Muscle of back (tissue), 13 donors: ENCODE measurements at places on chromosomes 1 and 21.
A peak's percentile ranks its signal among the peaks of the same experiment; 100 is the strongest.

DNA sequence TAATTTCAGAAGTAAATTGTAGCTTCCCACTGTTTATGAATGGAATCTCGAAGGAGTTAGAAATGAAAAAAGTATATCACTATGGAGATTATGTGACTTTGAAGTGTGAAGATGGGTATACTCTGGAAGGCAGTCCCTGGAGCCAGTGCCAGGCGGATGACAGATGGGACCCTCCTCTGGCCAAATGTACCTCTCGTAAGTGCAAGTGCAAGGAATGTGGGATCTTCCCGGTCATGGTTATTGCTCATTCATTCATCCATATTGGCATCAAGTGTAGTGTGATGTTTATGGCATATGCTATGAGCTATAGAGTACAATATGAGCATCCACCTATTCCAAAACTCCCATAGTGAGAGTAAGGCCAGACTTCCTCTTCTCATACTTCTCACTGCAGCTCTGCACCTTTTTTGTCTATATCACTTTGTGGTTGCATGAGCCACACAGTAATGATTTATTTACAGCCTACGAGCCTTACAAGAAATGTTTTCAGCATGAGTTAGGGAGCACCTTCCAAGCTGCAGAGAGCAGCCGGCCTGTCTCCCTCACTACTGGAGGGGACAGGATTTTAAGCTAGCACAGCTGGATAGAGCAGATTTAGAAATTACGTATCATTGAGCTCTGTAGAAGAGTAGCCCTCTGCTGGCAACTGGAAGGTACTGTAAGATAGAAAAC, 24.9 kb upstream of the CR1L start:
- peak; percentile 70 for DNase-seq

- no peak for DNase-seq
Observed at GRCh38 chr21:44312716-44313115, 12.9 kb downstream of the PFKL start.

DNA sequence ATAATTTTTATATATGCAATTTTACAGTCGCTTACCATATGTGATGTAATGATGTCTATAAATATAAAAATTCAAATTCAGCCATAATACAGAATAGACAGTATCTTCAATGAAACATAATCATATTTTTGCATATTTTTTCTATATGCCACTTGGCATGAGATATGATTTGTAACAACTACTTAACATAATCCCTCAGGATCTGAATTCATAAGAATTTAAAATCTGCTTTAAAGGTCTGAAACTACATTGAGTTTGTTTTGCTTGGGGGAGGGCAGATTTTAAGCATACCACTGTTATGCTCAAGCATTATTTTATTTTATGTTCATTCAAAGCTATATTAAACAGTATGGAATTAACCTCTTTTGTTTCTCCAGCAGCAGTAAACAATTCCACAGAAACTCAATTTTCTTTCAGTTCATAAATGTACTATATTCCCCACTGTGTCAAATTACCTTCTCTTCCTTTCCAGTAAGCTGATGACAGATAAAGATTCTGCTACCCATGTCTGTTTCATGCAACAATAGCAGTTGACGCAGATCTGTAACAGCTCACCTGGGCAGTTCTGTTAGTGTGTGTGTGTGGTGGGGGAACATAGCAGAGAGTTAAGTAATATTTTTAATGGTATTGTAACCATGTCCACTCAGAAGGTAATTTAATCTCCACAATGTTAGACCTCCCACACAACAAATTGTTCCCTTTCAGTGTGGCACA, 224.8 kb downstream of the NTNG1 start:
- DNase-seq = no peak

DNA sequence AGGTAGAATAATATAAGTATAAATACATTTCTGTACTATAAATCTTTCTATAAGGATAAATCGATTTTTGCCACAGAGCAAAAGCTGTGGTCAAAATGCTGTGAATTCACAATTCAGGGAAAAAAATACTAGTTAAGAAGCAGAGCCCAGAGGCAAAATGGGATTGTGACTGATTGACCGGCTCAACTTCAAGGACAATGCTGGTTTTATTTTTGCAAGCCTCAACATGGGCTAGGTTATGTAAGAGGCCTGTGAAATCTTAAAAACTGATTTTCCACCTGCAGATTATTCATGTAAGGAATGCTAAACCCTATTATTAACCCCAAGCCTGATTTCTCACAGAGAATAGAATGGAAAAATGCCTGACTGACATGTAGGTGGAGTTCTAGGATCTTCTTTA, 155.1 kb downstream of the HHAT start:
- no peak for DNase-seq

DNA sequence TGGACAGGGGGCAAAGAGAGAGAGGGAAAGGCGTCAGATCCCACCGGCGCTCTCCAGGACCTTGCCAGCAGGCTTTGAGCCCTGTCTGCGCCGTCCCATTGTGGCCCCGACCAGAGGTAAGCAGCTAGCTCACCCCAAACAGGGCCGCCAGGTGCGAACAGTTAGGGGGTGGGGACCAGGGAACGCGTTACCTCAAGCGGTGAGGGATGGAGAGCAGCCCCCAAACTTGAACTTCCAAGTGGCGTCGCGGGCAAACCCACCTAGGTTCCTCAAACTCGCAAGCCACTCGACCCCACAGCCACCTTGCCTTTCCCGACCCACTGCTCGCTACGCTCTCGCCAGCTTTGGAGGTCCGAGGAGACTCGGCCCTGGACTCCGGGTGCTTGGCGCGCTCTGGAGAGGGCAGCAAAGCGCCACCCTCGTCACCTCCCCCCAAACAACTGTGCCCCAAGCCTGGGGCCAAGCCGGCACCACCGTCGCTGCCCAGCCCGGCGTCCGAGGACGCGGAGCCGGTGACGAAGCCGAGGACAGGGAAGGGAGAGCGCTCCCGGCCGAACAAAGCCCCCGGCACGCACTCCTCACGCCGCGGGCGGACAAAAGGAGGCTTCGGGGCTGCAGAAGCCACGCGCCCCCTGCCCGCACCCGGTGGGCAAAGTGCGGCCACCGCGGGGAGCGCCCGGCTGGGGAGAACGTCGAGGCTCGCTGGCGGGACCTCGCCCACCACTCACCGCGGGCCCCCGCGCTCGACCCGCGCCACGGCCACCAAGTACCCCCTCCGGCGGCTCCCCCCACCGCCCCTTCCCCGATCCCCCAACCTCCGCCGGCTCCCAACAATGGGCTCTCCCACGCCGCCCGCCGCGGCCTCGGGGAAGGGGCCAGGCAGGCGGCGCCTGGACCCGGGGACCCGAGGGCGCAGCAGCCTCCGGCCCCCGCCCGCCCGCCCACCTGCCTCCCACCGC, 976 bp downstream of the SSBP3 start:
- no peak for DNase-seq

DNA sequence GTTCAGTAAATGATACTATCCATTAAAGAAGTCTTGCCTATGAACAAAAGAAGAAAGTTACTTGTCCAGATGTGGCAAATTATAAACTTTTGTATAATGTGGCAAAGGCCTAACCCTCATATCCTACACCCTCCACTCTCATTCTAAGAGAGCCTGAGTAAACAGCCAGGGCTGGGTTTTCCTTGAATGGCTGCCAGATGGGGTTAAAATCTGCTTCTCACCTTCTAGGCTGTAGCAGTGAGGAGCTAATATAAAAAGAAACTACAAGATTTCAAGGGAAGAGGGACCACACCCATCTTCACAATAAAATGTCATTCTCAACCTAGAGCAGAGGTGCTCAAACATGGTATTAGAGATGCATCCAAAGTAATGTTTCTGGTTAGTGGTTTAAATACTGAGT, 8.9 kb downstream of the RABIF start:
- no peak for DNase-seq

DNA sequence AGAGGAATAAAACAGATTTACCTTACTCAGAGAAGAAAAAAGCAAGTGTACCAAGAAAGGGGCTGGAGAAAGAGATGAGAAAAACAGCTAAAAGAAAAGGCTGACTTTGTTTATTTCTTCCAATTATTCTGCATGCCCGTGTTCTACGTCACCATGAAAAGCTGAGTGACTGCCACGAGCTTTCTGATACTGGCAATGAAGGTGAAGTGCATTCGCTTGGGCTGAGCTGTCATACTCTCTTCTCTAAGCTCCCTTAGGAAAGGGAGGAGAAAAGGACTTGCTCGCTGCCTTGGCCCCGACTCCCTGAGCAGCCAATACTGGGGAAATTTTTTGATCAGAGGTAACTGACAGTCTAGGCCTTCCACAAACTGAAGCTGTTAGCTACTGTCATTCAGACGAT, 105.4 kb downstream of the SMYD2 start:
- no peak for DNase-seq

- DNase-seq = no peak
Observed at GRCh38 chr1:212539737-212540430, 68.7 kb upstream of the ATF3 start.

GRCh38 chr1:46544561-46545240, 6.7 kb downstream of the KNCN start:
- no peak for DNase-seq

GRCh38 chr1:17259233-17259873, 10.5 kb downstream of the PADI3 start:
- no peak for DNase-seq

- DNase-seq = no peak
Observed at GRCh38 chr1:92916899-92917298, 44.4 kb downstream of the DIPK1A start.

DNA sequence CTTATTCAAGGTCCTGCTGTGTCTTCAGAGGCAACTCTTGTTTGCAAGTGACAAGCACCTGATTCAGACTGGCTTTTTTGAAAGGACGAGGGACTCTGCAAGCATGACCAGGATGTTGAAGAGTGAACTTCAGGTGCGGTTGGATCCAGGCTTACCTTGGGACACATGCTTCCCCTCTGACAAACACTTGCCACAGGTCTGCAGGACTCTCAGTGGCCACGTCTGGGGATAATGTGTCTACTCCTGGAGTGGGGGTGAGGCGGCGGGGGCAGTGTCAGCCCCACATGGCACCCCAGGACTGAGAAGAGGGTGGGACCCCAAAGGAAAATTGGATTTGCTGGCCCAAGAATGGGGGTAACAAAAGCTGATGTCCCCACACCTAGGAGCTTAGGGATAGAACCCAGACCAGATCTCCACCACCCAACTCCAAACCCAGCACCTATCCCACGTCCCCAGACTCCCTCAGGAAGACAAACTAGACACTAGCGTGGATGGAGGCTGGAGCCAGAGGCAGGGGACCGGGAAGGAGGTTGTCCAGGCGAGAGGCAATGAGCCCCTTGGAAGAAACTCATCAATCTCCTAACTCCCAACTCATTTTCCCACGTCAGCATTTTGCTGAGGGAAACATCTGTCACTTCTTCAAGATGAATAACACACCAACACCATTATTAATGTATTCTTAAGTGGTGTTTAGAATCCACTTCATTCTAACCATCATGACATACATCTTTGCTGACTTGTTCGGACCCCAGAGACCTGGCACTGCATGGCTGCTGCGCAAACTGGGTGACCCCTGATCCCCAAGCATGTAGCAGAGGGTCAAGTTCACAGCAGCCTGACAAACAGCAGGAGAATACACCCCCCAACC, 32.0 kb upstream of the LAPTM5 start:
- DNase-seq = no peak
